ENCODE measurements at places on chromosomes 5 and 9. TPM values are rescaled to one million over a fixed set of nuclear protein-coding genes. Genes with fewer than 3 reads are reported as not detected.
A peak's percentile ranks its signal among the peaks of the same experiment; 100 is the strongest.

DNA sequence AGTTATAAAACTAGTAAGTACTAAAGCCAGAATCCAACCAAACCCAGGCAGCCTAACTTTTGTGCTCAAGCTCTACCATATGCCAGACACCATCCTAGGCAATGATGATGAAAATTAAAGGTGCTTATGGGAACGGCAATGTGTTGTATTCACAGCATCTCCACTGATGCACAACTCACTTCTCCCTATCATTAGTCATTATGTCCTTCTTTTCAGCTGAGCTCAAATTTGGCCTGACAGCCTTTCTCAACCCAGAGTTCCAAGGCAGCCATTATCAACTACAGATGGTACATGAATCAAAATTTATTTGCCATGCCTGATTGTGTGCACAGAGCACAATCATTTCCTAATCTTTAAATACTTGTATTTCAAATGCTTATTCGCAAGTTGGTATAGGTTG, 121.6 kb upstream of the TNPO1 start:
- H3K4me3 ChIP-seq: no peak overlapping the region
- H3K27me3 ChIP-seq: peaks cover 46% of the 10 kb centered on the region
- H3K36me3 ChIP-seq: no peaks in the 10 kb centered on the region
- no peak overlapping the region for H3K27ac ChIP-seq

DNA sequence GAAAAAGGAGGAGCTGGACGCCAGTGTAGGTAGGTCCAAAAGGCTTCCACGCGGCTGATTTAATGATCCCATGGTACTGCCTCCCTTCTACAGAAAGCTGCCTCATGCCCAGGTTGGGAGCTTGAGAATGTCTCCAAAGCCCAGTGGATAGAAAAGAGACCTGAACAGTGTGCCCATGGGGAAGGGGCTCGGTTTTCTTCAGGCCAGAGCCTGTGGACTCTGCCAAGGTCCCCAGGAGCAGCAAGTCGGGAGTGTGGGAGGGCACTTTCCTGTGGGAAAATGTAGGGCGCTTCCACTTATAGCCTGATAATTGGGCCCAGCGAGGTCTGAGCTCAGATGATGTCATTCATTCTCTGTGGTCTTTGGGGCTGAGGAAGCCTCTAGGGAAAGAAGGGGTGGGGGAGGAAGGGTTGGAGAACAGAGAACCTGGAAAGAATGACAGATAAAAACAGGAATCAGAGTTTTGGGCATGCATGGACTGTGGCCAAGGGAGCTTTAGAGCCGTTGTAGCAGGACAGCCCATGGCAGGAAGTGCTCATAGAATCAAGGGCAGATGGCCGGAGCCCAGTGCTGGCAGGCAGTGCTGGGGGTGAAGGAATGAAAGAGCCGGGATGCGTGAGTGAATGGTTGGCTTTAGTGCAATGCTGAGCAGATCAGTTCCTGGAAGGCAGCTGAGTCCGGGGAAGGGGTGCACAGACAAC, 42.5 kb upstream of the SH3PXD2B start:
- H3K4me1 ChIP-seq: no peaks in the 10 kb centered on the region
- no peak overlapping the region for H3K27ac ChIP-seq
- H3K27me3 ChIP-seq: no peaks in the 10 kb centered on the region
- no peak for DNase-seq
- no peaks in the 10 kb centered on the region for H3K36me3 ChIP-seq
- no peak overlapping the region for H3K4me3 ChIP-seq

DNA sequence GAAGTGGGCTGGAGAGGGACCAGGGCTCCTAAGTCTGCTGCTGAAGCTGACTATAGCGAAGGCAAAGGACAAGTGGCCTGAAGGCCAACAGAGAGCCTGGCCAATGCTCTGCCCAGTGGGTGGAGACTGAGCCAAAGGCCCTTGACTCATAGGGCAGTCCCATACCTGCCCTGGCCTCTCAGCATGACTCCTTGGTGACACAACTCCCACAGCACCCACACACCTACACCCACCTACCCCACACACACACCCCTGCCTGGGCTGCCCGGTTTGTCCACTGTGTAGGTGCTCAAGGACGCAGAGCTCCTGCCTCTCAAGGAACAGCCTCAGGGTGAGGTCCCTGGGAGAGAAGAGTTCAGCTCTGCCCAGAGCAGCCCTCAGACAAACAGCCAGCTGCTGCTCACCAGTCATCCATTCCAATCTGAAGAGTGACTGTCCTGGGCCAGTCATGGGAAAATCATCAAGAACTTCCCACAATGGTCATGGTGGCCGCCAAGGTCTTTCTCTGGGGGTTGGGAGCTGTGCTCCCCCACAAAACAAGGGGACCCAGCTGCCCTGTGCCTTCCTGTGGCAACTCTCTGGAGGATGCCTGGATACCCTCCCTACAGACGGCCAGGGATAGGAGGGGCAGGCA, 5.0 kb downstream of the TNIP1 start:
- H3K27me3 ChIP-seq: no peaks in the 10 kb centered on the region
- peak overlapping the region; percentile 36 for H3K4me3 ChIP-seq
- H3K4me1 ChIP-seq: peaks cover 60% of the 10 kb centered on the region
- H3K27ac ChIP-seq: peak overlapping the region; percentile 66
- no peak for DNase-seq

DNA sequence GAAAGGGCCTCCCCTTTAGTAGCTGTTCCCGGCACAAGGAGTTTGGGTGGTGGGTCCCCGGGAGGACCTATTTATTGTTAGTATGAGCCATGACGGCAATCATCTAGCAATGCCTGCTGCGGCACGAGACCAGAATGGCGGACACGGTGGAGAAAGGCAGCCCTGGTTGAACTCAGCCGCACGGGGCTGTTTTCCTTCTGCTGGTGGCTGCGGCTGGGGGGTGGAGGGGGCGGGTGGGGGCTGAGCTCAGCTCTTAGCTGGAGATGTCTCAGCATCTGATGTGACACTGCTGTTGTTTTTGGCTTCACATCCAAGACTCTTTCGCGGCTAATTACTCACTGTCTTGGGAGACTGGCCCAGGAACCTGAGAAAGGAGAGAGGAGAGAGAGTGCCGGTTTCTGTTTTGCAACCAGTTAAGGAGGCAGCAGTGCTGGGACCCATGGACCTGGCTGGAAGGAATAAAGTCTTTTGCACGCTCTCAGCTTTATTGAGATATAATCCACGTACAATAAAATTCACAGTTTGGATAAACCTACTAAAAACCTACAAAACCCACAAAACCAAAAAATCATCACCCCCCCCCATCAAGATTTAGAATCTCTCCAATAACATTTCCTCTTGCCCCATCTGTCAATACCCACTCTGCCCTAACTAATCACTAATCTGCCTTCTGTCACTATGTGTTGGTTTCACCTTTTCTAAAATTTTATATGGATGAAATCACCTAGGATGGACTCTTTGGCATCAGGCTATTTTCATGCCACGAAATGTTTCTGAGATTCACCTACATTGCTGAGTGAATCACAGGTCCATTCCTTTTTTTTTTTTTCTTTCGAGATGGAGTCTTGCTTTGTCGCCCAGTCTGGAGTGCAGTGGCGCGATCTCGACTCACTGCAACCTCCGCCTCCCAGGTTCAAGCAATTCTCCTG, 81.8 kb upstream of the NEURL1B start:
- no peaks in the 10 kb centered on the region for H3K36me3 ChIP-seq
- no peaks in the 10 kb centered on the region for H3K27me3 ChIP-seq
- H3K4me1 ChIP-seq: no peaks in the 10 kb centered on the region
- no peak overlapping the region for H3K4me3 ChIP-seq
- no peak overlapping the region for H3K27ac ChIP-seq
- no peak for DNase-seq

DNA sequence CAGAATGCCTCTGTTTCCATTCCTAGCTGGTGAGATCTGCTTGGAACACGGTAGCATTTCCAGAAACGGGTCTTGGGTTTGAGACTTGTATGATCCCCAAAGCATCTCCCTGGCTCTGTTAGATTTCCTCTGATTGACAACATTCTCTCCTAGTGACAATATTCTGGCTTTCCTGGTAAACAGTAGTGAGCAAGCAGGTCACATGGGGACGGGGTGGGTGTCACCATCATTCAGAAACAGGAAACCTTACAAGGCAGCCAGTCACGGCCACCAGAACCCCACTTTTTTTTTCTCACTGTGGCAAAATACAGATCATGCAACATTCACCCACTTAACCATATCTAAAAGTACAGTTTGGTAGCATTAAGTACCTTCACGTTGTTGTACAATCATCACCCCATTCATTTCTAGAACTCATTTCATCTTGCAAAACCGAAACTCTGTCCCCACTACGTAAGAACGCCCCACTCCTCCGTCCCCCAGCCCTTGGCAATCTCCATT, 90.1 kb upstream of the LMX1B start:
- H3K27ac ChIP-seq: no peak overlapping the region
- peaks cover 19% of the 10 kb centered on the region for H3K4me1 ChIP-seq
- peak; percentile 24 for DNase-seq
- no peaks in the 10 kb centered on the region for H3K36me3 ChIP-seq
- H3K27me3 ChIP-seq: peaks cover 43% of the 10 kb centered on the region

GRCh38 chr5:140108093-140109017, 5.6 kb upstream of the PURA start:
- DNase-seq: peak; percentile 27
- peaks cover 7% of the 10 kb centered on the region for H3K27me3 ChIP-seq
- H3K4me1 ChIP-seq: peaks cover 47% of the 10 kb centered on the region
- no peaks in the 10 kb centered on the region for H3K36me3 ChIP-seq

DNA sequence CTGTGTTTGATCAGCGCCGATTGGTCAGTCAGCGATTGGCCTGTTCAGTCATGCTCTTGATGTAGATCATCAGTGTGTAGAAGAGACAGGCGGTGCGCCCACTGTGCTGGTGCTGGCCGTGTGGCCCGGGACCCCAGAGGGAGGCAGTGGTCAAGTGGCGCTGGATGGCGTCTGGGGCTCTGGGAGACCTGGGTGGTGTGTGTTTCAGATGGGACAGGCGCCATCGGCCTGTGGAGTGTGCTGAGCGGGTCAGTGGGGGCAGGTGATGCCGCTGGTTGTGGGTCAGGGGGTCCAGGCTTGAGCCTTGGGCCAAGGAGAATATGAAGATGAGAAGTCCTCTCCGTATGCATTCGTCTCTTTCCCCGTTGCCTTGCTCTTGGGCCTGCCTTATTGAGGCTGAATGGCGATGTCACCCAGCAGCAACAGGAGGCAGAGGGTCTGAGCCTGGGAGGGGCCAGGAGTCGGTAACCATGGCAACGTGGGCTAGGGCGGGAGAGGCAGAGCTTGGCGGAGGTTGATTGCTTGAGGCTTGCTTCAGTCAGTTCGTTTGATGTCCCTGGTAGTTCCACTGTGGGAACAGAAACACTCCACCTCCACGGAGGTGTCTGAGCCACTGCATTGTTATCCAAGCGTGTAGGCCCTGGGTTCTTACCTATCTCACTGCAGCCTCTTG, 117.8 kb upstream of the CACNA1B start:
- H3K27ac ChIP-seq: peak overlapping the region; percentile 70
- H3K27me3 ChIP-seq: no peaks in the 10 kb centered on the region
- DNase-seq: no peak
- no peak overlapping the region for H3K4me3 ChIP-seq

DNA sequence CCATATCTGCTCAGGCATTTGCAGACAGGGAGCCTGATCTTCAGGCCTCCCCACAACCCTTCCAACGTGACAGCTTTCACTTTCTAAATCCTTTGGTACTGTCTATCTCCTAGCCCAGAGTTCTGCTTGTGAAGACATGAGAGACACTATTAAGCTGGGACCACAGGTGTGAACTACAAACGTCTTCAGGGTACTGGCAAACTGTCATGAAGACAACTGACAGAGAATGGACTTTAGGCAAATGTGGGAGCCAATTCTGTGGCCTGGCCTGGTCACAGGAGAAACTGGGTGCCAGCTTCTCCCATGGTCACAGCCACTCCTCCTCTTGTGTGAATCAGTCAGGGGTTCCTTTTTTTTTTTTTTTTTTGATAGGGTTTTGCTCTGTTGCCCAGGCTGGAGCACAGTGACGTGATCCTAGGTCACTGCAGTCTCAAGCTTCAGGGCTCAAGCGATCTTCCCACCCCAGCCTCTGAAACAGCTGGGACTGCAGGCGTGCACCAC, 10.4 kb downstream of the TRIM14 start:
- peak overlapping the region; percentile 96 for H3K27ac ChIP-seq
- peaks cover 79% of the 10 kb centered on the region for H3K36me3 ChIP-seq
- no peaks in the 10 kb centered on the region for H3K27me3 ChIP-seq
- peak; percentile 36 for DNase-seq
- peak overlapping the region; percentile 61 for H3K4me3 ChIP-seq

DNA sequence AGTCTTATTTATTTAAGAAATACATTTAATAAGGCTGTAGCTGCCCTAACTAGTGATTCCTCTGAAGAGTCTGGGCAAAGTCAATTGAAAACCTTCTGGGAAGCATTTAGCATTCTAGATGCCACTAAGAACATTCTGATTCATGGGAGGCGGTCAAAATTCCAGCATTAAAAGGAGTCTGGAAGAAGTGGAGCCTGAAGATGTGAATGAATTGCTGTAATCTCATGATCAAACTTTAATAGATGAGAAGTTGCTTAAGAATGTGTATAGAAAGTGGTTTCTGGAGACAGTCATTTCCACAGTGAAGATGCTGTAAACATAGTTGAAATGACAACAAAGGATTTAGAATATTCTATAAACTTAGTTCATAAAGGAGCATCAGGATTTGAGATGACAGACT, 61.4 kb downstream of the WDR41 start:
- no peak for DNase-seq
- H3K36me3 ChIP-seq: peaks cover 20% of the 10 kb centered on the region
- H3K27ac ChIP-seq: no peak overlapping the region
- H3K27me3 ChIP-seq: no peaks in the 10 kb centered on the region
- H3K4me3 ChIP-seq: no peak overlapping the region

- no peak overlapping the region for H3K4me3 ChIP-seq
- H3K27me3 ChIP-seq: no peaks in the 10 kb centered on the region
- peaks cover 9% of the 10 kb centered on the region for H3K36me3 ChIP-seq
- H3K4me1 ChIP-seq: peaks cover 16% of the 10 kb centered on the region
- H3K27ac ChIP-seq: no peak overlapping the region
- DNase-seq: no peak
These were observed 9.3 kb downstream of the CAST start for GRCh38 chr5:96671441-96671840.

GRCh38 chr5:125232779-125233230, 486.4 kb upstream of the ZNF608 start:
- H3K4me1 ChIP-seq: no peaks in the 10 kb centered on the region
- H3K4me3 ChIP-seq: no peak overlapping the region
- H3K36me3 ChIP-seq: no peaks in the 10 kb centered on the region
- no peak overlapping the region for H3K27ac ChIP-seq

- no peak overlapping the region for H3K4me3 ChIP-seq
- no peaks in the 10 kb centered on the region for H3K27me3 ChIP-seq
- no peak for DNase-seq
- peaks cover 4% of the 10 kb centered on the region for H3K36me3 ChIP-seq
- H3K27ac ChIP-seq: no peak overlapping the region
- no peaks in the 10 kb centered on the region for H3K4me1 ChIP-seq
These were observed 164.0 kb downstream of the PAM start for GRCh38 chr5:102918986-102919610.

DNA sequence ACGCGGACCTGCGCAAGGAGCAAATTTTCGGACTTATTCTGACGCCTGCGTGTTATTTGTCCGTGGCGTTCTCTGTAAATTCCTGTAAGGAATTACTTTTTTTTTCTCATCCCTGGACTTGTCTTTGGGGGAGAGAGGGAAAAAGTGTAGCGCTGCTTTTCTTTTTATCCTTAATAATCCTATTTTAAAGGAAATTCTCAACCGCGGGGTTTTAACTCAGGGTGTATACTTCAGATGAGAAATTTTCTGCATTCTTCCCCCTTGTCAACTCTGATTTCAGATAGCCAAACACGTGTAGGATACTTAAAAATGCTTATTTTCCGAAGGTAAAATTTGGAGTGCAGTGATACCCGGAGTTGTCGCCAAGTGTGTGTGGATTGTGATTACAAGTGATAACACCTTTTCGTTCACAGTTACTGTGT, 853 bp downstream of the DCP2 start:
- H3K4me1 ChIP-seq: peaks cover 36% of the 10 kb centered on the region
- H3K27me3 ChIP-seq: no peaks in the 10 kb centered on the region
- no peak for DNase-seq
- H3K27ac ChIP-seq: peak overlapping the region; percentile 94
- H3K4me3 ChIP-seq: peak overlapping the region; percentile 98
- H3K36me3 ChIP-seq: peaks cover 19% of the 10 kb centered on the region

The HARS1 gene
- 95.2 TPM for total RNA-seq

All from activated naive CD8-positive, alpha-beta T cell treated with anti-CD3 and anti-CD28 coated beads for 36 hours (primary cell).